ENCODE measurements at places on chromosomes 7 and 10.

DNA sequence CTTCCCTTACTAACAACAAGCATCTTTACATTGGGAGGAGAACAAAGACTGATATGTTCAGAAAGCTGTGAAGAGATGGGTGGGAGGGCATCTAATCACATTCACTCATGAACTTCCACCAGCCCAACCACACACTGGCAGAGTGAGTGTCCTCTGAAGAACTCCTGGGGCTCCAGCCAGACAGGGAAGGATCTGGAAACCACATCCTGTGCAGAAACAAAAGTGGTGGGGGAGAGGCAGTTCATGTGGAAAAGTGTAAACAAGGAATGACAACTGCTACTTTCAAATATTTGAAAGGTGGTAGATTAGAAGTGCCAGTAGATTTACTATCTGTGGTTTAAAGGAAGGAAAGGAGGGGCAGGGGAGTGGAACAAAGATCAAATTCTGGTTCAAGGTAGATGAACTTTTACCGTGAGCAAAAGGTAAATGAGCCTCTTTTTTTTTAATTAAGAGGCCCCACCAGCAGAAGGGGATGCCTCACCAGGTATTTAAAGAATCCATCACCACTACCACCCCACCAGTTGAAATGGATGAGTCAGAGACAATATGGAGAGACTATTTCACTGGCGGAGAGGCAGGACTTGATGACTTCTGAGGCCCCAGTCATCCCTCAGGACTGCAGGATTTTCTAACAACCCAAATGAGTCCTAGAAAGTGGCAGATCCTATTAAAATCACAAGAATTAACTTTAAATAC lies 34.5 kb downstream of the GOT1 start:
- no peak for DNase-seq

DNA sequence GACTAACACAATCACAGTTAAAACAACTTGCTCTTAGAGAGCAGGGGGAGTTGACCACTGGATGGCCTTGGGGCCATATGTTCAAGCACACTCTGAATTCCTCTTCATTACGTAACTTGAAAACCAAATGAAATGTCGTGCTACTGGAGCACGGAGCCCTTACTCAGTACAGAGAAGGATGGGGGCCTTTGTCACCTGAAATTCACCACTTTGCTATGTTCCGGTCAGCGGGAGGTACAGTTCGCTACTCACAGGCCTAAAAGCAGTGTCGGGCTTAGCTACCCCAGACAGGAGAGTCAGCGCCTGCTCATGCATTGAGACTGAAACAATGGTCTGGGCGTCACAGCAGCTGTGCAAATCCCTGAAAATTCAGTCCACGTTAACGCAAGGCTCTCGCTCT lies 39.6 kb downstream of the GLI3 start:
- DNase-seq = no peak

- DNase-seq = no peak
Measured at GRCh38 chr7:99623702-99624447, 7.1 kb downstream of the ZSCAN25 start.

- DNase-seq = no peak
Measured at GRCh38 chr7:43905209-43905946, 1.0 kb downstream of the URGCP start.

- DNase-seq = no peak
Measured at GRCh38 chr7:114934086-114934485, 12.2 kb downstream of the MDFIC start.

DNA sequence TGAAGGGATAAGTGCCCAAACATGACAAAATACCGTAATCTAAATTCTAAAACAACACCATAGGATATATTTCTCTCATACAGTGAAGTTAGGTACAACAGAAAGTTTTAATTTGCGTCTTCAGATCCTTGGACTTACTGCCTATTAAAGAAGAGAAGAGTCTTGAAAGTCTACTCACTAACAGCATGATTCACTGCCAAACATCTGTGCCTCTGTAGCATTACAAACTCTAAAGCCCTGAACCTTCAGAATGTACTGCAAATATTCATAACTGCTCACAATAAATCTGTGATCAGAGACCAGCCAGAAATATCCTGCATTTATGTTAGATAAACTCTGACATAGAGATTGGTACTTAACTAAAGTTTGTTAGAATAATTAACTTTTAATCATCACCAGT lies 365.3 kb downstream of the PARD3 start:
- no peak for DNase-seq

GRCh38 chr7:130268463-130269317 lies 2.0 kb downstream of the CPA2 start:
- no peak for DNase-seq

All from CD4-positive, alpha-beta T cell treated with Interleukin-1 beta for 1 hour (primary cell).